ENCODE measurements at places on chromosomes 2 and 18.

GRCh38 chr2:62641410-62641843, 64.1 kb upstream of the EHBP1 start:
- no peak for DNase-seq

GRCh38 chr2:146634230-146635097, 1210.4 kb upstream of the ACVR2A start:
- DNase-seq, result no peak

DNA sequence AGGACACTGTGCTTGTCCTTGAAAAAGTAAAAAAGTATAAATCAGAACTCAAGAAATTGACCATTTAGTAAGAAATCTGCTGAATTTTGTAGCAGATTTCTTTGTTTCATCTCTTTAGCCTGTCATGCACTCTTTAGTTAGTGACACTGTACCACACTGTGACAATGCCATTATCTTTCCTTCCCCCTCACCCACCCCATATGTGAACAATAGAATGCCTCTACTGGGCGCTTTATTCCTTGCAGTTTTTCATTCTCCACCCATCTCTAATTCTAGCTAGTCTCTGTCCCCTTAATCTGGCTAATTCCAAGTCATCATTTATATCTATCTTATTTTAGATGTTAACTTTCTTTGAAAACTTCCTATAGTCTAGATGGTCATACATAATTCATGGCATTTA, 241.0 kb downstream of the LRP1B start:
- DNase-seq, result no peak

- no peak for DNase-seq
Observed at GRCh38 chr2:39183673-39184072, 60.1 kb downstream of the CDKL4 start.

- no peak for DNase-seq
Observed at GRCh38 chr18:58674863-58675472, 3.7 kb downstream of the MALT1 start.

DNA sequence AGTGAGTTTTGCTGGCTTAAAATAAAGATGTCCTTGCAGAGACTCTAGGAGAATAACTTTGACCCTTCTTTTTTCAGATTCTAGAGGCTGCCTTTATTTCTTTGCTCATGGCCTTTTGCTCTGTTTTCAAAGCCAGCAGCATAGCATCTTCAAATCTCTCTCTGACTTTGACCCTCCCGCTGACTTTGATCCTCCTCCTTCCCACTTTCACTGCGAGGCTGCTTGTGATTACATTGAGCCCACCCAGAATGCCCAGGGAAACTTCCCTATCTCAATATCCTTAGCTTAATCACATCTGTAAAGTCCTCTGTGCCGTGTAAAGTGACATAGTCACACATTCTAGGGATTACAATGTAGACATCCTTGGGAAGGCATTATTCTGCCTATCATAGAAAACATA, 23.9 kb downstream of the TACR1 start:
- no peak for DNase-seq
